ENCODE measurements at places on chromosomes 6 and 20.

- DNase-seq: no peak
Observed at GRCh38 chr6:157328108-157328692, 4.9 kb upstream of the TMEM242 start.

- no peak for DNase-seq
Observed at GRCh38 chr6:75436869-75437268, 56.7 kb downstream of the FILIP1 start.

GRCh38 chr6:7730001-7730783 is 4.3 kb downstream of the BMP6 start:
- DNase-seq: no peak

- no peak for DNase-seq
Observed at GRCh38 chr20:41268402-41268801, 49.1 kb downstream of the ZHX3 start.

- DNase-seq: no peak
Observed at GRCh38 chr6:18464176-18464575, 77.0 kb downstream of the RNF144B start.

- DNase-seq: no peak
Observed at GRCh38 chr6:44057931-44058616, 69.2 kb downstream of the MRPL14 start.

DNA sequence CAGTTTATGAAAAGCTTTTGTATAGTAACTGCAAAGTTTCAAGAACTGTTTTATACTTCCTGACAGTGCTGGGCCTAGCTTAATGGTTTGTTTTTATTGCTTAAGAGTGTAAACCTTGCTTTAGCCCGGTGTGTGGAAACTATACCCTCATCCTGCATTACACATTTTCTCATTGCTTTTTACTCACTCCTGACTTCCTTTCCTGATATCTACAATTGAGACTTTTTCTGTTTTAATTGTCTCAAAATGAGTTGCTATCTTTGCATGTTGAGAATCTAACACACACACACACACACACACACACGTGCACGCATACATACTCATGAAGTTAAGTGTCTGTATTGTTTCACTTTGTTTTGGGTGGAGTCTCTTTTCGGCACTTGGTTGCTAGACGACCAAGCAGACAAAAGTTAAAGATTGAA is 16.7 kb downstream of the BMP2 start:
- no peak for DNase-seq

- DNase-seq: no peak
Observed at GRCh38 chr6:107787589-107787960, 36.5 kb downstream of the SCML4 start.

DNA sequence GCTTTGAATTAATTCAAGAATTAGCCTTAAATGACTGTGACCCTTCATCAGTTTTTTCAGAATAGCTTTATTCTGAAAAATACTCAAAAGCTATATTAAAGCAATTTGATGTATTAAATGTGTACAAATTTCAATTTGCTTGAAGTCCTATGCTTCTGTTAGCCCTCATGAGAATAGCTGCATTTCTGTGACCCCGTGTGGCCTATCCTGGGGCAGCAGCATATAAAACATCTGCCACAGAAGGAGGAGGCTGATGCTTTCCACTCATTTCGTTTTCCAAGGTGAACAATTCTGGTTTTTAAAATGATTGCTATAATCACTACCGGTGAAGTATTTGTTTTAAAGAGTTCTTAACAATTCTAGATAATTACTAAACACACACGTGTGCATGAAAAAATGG is 360.3 kb downstream of the BTBD9 start:
- no peak for DNase-seq
